Islet precursor cell (in vitro differentiated cells): ENCODE measurements at places on chromosomes 2 and 18.

DNA sequence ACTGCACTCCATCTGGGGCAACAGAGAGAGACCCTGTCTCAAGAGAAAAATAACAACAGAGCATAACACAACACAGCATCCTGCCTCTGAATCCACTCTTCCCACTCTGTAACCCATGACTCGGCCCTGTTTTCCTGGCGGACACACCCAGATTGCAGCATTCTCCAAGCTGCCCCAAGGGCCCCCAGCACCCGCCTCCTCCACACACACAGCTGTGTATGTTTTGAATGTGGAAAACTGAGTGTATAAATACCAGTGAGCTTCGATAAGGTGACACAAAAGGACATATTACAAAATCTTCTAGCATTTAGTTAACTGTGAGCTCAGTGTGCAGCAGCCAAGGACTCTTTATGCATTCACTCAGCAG is 13.0 kb downstream of the IMPA2 start:
- DNase-seq, result no peak

GRCh38 chr2:113248997-113249770 is 29.5 kb downstream of the PAX8 start:
- peak; percentile 88 for DNase-seq

DNA sequence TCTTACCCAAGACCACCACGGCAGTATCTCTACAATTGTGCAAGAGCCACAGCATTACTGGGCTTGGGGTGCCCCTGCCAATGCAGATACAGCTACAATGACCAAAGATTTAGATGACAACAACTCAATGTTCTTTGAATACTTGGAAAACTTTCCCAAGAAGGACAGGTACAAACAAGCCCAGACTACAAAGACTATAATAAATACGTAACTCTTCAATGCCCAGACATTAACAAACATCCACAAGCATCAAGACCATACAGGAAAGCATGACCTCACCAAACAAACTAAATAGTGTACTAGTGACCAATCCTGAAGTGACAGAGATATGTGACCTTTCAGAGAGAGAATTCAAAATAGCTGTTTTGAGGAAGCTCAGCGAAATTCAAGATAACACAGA is 62.8 kb downstream of the ICA1L start:
- no peak for DNase-seq

- DNase-seq, result peak; percentile 86
Measured at GRCh38 chr2:216216951-216217903, 108.1 kb downstream of the XRCC5 start.

- no peak for DNase-seq
Measured at GRCh38 chr2:156728328-156728727, 292.1 kb downstream of the GPD2 start.

GRCh38 chr18:77067291-77068061 is 65.1 kb downstream of the MBP start:
- peak; percentile 91 for DNase-seq

DNA sequence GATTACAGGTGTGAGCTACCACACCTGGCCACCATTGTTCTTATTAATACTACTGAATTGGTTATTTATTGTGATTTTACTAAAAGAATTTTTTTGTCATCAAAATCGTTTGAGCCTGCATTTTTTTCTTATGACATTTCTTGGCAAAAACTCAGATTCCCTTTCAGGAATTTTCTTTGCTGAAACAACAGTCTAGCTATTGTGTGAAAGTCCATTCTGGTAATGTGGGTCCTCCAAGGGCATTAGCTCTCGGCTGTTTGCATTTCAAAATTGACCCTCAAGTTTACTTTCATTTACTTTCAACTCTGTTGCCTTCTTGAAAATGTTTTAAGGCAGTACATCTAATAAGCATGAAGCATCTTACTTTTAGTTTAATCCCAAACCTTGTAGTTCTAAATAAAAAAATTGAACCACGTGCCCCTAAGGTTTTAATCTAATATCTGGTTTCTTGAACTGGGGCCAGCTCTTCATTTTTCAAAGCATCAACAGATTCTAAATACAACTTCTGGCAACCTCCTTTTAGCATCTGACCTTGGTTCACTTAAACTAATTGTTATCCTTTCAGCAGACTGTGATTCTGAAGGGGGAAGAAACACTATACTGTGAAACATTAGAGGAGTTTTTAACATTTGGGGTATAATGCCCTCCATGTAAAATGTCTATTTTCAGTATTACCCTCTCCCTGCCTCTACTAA is 325.2 kb upstream of the RAB12 start:
- no peak for DNase-seq

GRCh38 chr2:190879474-190880377 is 895 bp upstream of the GLS start:
- DNase-seq, result no peak

DNA sequence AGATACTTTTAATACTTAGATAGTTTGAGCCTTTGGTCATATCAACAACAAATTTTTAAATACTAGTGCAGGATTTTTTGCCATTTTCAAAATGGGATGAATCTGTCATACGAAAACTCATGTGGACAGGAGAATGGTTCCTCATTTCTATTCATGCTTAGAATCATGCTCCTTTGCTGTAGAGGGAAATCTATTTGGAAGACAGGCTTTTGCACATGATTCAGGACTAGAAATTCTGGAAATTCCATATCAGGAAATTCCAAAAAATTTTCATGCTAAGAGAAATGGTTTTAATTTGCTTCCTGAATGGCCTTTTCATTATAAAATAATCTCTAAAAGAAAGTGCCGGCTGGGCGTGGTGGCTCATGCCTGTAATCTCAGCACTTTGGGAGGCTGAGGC is 39.3 kb downstream of the MOGAT1 start:
- DNase-seq, result no peak

- no peak for DNase-seq
Measured at GRCh38 chr18:23690505-23691068, 1.3 kb downstream of the LAMA3 start.

GRCh38 chr2:118040891-118041290 is 27.0 kb upstream of the CCDC93 start:
- no peak for DNase-seq

DNA sequence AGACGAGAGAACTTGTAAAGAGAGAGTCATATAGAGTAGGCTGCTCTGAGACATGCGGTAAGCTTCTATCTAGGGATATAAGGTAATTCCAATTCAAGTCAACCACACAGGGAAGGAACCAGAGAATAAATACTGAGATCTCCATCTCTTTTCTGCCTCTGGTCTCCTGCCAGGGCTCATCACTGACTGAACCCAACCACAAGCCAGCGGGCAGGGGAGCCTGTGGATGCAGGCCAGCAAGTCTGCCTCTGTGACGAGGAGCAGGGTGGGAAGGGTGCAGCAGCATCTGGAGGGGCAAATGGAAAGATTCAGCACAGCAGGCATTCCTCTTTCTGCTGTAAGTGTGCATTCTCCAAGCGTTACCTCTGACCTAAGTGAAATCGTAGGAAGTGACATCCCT is 82.2 kb downstream of the ICOS start:
- DNase-seq, result no peak

DNA sequence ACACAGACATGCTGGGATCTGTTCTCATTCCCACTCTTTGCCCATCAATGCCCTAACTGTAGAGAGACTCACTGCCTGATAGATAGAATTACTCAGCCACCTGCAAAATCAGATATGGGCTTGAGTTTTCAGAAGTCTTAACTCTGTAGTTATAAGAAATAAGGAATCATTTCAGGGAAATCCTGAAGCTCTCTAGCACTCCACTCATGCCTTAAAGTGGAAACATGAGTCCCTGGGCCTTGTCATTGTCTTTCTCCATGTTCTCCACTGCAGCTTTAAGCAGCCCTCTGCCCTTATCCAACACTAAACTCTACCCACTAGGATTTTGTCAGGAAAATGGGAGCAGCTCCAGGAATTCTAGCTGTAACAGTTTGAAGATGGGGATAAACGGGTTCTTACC is 192.5 kb downstream of the SNTG2 start:
- DNase-seq, result no peak

DNA sequence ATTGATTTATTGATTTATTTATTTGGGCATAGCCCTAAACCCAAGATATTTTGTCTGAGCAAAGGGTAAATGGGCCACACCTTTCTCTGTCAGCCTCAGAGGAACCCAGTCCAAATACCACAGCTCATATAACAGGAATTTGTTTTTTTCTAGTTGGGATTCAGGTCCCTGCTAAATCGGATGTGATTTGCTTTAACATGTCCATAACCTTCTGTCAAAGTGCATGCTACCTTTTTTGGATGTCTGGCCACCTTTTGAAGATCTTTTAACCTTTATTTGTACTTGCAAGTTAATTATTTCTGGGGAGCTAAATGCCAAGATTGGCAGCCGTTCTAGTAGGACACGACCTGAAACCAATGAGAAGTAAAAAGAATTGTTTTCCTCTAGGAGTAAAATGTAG is 303.2 kb upstream of the UBE2E3 start:
- DNase-seq, result no peak

GRCh38 chr18:39959839-39960238 is 1995.2 kb upstream of the PIK3C3 start:
- DNase-seq, result no peak

GRCh38 chr2:124520953-124521352 is 495.9 kb downstream of the CNTNAP5 start:
- no peak for DNase-seq

- no peak for DNase-seq
Measured at GRCh38 chr2:9250091-9250490, 43.5 kb downstream of the ASAP2 start.

- no peak for DNase-seq
Measured at GRCh38 chr18:58714259-58714658, 43.0 kb downstream of the MALT1 start.

- DNase-seq, result no peak
Measured at GRCh38 chr18:12943215-12943614, 4.6 kb upstream of the SEH1L start.

DNA sequence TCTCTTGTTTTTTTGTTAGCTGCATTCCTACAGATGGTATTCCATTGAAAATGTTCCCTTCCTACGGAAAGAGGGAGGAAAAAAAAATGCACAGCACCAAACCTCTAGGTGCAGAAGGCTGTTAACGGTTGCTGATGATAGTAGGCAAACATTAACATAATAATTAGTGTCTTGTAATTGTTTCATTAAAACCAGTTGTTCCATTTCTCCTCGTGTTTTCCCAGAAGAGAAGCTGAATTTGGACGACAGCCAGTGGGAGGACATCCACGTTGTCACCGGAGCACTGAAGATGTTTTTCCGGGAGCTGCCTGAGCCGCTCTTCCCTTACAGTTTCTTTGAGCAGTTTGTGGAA is 494.7 kb downstream of the ARHGAP15 start:
- DNase-seq, result no peak

- DNase-seq, result no peak
Measured at GRCh38 chr2:240121190-240121589, 14.9 kb downstream of the COPS9 start.

DNA sequence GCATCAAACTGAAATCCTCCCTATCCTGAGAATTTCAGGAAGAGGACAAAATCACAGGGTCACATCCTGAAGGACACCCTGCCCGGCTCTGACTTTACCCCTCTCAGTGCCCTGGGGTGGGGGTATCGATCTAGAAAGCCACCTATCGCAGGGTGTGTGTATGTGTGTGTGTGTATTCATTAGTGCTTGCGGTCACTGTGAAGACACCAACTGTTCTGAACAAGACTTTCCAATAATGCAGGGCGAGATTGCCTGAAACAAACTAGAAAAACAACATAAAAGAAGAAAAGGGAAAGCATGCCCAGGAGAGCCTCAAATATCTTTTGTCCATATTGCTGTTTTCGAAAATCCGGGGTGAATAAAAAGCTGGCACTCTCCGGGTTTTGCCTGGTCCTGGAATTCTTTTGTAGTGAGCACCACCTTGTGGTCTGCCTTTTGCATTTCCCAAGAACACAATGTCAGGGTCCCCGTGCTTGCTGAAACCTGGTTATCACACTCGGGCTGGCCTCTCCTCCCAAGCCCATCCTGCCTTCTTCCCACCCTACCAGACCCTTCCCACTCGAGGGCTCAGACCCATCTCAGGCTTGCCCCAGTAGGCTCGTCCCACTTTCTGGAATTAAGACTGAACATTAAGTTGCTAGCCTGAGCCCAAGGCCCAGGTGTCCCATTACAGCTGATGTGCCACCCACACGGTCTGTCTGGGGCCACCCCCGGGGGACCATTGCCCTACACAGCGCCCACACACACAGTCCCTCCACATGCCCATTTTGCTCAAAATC is 25.0 kb upstream of the COPS8 start:
- peak; percentile 80 for DNase-seq

GRCh38 chr2:212124598-212124997 is 414.0 kb downstream of the ERBB4 start:
- peak; percentile 52 for DNase-seq

DNA sequence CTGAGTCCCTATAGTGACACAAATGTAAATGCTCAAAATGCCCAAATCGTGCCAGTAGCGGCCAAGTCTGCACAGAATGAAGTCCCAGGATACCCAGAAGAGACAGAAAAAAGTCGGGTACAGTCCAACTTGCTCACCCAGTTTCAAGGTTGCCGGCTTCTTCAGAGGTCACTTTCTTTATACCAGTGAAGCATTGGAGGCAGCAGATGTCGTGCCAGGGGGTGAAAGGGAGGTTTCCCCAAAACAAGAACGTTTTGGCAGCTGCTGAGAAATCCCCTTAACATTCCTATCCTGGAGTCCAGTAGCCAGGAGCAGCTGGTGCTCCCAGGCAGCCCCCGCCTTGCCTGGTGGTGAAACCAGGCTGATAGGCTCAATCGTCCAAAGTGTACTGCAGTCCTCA is 58.1 kb upstream of the MCFD2 start:
- no peak for DNase-seq

- DNase-seq, result no peak
Measured at GRCh38 chr2:199461711-199462346, 4.1 kb upstream of the SATB2 start.

DNA sequence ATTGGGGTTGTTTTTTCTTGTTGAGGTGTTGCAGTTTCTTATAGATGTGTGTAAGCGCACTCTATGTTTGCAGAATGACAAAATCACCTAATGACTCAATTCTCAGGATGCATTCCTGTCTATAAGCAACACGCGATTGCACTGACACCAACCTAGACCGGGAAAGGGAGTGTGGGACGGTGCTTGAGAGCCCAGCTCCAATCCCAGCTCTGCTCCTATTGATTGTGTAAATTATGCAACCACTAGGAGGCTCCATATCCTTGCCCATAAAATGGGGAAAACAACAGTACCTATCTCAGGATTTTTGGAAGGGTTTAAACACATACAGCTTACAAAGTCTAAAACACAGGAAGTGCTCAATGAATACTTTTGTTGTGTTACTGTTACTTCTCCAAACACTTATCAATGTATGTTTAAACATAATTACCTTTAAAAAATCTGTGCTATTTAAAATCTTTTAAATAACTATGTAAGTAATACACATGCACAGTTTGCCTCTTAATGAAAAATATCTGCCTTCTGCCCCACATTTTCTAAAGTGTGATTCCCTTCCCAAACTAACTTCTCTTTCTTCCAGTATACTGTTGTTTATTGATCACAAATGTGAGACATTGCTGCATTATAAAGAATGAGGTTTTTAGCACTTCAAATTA is 132.5 kb downstream of the SPHKAP start:
- peak; percentile 66 for DNase-seq

DNA sequence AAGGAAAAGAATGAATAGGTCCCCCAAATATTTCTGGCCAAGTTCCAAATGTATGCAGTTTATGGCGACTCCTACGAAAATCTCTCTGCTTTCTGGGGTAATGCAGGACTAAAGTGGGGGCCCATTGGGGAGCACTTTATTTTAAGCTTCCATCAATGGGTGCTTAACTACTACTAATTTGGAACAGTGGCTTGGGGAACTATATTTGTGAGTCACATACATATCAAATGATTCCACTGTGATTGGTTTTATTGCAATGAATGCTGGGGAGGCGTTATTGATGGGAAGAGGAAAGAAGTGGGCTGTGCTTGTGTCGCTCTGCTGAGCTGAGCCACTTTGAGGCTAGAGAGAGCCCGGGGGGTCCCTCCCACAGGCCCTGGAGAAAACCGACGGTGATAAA is 560.4 kb upstream of the SALL3 start:
- DNase-seq, result no peak

GRCh38 chr2:191894681-191895147 is 47.8 kb upstream of the CAVIN2 start:
- DNase-seq, result no peak
